ENCODE measurements at places on chromosomes 7 and 10.

GRCh38 chr7:101884671-101885596, 67.5 kb downstream of the CUX1 start:
- no peak for DNase-seq

GRCh38 chr10:14439451-14440259, 108.9 kb upstream of the FRMD4A start:
- peak; percentile 24 for DNase-seq

DNA sequence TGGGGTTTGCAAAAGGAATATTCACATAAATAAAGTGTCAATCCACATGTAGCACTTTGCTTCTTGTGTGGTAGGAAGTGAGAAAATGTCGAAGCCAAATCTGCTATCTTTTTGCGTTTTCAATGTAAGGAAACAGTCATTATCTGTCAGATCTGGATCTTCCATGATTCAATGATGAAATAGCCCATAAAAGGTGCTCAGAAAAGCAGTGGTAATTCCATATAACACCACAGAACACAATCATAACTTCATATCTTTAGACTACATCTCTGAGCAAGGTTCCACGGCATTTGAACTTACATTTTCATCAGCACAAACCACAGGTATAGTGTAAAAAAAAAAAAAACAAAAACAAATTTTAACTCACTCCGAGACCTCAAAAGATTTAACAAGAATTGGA, 39.9 kb upstream of the EGR2 start:
- no peak for DNase-seq

- DNase-seq: no peak
Observed at GRCh38 chr10:97101166-97101940, 84.4 kb downstream of the SLIT1 start.

DNA sequence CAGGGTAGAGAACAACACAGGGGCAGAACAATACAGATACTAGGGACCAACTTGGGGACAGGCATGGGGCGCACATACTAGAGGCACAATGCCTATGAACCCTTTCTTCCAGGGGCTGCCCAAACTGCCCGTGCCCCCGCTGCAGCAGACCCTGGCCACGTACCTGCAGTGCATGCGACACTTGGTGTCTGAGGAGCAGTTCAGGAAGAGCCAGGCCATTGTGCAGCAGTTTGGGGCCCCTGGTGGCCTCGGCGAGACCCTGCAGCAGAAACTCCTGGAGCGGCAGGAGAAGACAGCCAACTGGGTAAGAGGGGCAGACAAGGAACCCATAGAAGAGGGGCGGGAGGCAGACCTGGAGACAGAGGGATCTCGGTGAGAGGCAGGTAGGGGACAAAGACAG, 5.8 kb downstream of the CHAT start:
- peak; percentile 19 for DNase-seq

GRCh38 chr7:44762300-44762699, 13.7 kb downstream of the ZMIZ2 start:
- DNase-seq: no peak

DNA sequence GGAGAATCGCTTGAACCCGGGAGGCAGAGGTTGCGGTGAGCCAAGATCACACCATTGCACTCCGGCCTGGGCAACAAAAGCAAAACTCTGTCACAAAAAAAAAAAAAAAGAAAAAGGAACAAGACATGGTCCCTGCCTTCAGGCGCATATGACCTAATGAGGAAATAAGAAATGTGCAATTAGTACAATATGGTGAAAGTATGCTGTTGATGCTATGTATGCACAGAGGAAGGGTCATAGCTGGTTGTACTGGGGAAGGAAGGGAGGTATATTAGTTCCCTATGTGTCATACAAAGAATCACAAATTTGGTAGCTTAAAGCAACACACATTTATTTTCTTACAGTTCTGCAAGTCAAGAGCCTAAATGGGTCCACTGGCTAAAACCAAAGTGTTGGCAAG, 97.8 kb upstream of the MPP7 start:
- no peak for DNase-seq

GRCh38 chr10:33064706-33065105, 106.7 kb upstream of the ITGB1 start:
- no peak for DNase-seq

DNA sequence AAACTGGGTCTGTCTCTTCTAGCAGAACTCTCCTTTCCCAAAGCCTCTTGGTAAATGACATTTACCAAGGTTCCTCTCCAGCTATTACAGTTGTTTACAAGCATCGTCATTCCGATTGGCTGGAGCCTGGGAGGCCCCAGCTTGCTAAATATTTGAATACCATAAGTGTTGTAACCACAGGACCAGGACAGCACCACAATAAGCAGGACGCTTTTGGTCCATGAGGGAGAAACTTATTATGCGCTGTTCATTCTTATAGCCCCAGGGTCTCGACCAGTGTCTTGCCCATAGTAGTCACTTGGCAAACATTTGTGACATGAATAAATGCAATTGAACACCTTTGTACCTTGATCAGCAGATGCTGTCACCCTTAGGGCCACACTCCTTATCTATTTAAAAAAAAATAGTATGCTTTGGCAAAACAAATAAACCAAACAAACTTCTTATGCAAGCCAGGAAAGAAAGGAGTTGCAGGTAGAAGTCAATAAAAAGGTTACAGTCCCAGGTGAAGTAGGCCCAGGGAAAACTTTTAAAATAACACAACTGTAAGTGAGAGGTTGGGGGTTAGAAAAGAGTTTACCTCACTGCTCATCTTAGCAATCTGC, 32.8 kb downstream of the NRAP start:
- no peak for DNase-seq

DNA sequence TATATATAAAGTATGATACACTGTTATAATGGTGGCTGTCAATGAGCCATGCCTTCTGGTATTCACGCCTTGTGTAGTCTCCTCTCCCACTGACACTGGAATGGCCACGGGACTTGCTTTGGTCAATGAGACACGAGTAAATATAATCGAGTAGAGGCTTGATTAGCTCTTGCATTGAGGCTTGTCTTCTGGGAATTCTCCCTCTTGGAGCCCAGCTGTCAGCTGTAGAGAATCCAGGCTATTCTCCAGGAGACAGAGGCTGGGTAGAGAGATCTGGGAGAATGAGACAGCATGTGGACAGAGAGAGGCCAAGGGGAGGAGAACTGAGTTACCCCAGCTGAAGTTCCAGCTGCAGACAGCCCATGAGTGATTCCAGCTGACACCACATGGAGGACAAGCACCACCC, 25.2 kb upstream of the PLCE1 start:
- no peak for DNase-seq

DNA sequence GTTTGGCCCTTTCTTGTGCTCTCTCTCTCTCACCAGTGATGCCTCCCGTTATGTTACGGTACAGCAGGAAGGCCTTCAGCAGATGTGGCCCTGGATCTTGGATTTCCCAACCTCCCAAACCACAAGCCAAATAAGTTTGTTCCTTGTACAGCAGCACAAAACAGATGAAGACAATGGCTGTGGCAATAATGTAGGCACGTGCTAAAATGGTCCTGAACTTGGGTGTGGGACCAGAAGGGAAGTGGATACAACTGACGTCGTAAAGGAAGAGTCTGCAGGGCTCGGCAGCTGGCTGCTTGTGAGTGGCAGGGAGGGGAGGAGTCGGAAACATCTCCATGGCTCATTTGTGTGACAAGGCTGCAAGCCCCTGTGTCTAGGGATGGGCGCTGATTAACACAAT, 26.8 kb downstream of the PROSER2 start:
- no peak for DNase-seq

GRCh38 chr10:43856299-43856698, 207.6 kb upstream of the ZNF32 start:
- no peak for DNase-seq

DNA sequence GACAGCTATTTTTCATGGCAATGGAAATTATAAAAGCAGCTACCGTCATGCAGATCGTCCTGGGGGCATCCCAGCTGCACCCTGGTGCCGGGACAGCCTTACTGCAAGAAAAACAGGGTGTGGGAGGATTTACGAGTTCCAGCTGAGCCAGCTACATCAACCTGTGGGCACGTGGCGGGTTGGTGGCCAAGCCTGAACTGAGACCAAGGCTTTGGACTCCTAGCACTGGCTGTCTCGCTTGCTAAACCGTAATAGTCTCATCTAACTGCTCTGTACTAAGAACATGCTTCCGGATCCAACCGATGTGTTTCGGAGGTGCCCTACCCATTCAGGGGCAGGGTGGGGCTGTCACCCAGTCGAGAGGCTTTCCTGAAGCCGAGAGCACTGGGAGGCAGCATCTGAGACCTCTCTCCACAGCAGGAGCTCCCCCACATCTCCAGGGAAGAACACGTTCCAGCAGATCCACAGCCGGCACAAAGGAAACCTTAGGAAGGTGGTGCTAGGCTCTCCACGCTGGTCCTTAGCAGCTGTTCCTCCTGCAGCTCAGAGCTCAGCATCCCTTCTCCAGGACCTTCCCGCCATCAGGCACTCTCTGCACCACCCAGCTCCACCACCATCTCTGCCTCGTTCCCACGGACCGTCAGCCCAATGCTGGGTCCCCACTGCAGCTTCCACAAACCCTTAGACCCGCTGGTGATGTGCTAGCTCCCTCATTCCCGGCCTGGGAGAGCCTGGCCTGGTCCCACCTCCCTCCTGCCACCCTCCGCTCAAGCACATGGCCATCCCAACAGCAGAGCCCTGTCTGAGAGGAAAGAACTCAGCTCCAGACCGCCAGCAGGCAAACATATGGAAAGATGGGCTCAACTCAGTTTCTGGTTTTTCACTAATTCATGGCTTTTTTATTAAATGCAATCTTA, 158.5 kb downstream of the PTPRN2 start:
- DNase-seq: peak; percentile 64

DNA sequence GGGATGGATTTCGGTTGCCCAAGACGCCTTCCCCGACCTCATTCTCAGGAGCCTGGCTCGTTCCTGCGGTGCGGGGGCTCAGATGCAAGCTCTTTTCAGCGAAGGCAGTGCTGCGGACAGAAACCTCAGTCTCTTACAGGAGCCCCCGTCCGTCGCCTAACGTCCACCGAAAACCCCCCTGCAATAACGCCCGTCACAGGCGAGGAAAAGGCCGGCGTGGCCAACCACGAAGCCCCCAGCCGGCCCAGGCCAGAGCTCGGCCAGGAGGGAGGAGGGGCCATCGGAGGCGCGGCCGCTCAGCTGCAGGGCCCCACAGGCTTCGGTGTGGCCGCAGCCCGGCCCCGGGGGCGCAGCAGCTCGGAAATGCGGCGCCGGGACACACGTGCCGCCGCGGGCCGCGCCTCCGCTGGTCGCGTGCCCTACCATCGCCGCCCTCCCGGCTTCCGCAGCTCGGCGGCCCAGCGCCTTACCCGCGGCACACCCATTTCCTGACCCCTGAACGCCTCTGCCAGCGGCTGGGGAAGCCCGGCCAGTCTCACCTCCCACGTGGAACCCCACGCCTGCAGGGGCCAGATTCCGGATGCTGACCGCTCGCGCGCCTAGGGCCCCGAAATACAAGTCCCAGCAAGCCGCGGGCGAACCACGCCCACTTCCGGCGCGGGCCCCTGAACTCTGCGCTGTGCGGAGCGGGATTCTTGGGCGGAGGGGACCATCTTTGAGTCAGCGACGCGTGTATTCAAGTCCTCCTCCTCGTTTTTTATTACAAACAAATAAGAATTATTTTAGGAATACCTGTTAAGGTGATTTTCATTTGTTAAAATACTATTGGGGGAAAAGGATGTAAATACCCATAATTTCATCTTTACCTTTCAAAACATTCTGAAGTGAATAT, at the start of gene ZNF239:
Gene ZNF239 (minus strand): TSS at position 616 of the 892 bp plus-strand sequence. CDS start 16,537 bp downstream, outside the sequence.
- DNase-seq: peak; percentile 94

DNA sequence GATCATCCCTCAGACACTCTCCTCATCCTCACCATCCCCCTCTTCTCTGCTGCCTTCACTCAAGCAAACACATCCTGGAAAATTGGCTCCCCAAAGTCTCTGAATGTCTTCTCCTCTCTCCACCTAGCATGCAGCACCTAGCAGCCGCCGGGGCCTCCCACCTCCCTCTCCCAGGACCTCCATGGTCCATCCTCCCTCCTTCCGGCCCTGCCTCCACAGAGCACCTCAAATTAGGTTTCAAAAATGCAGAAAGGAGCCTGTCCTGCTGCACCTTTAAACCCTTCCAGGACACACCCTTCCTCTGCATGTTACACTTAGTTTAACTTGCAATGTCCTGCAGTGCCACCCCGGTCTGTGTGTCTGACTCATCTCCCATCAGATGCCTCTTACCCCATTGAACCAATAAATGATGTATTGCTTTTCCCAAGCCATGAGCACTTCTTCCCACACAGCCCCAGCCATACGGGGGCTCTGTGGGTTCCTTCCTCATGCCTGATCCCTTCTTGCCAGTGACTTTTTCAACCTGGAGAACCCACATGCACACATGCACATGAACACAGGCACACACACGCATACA, 582.5 kb upstream of the MGMT start:
- DNase-seq: no peak

DNA sequence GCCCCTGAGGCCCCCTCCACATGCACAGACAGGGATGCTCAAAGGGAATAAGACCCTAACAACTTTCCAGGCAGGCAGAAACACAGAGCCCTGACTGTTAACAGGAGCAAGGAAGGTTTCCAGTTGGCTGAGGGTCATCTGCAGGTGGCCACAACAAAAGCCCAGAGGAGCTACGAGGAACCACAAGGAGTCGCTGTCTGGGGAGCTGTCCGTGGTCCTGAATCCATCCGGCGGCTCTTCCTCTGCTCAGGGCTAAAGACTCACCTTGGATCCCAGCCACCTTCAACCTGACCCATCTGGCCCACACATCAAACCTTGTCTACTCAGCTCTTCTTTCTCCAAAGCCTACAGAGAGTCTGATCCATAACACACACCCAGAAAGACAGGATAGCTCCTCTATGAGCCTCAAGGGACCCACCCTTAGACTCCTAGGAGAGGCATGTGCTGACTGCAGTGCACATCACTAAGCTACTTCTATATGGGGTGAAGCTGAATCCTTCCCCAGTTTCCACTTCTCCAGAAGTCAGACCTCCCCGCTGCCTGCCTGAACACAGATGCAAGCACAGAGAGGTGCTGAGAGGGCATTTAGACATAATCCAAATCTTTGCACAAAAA, 104.0 kb downstream of the SLIT1 start:
- peak; percentile 77 for DNase-seq

Data from kidney (tissue), 22 donors.